ENCODE measurements at places on chromosomes 4 and X.

DNA sequence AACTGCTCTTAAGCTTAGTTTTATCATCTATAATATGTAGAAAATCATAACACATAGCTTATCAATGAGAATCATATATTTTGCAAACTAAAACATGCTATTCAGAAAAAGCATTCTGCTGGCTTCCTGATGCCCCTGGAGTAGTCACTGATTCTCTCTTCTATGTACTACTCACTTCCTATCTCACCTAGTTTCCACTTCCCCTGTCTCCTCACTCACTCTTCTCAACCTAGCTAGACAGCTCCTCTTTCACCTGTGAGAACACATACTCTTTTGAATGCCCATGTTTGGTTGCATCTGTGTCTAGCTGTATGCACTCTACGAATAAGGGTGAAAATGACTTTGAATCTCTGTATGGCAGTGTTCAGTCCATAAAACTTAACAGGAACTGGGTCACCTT, 9.3 kb downstream of the TMEM144 start:
- DNase-seq: no peak

DNA sequence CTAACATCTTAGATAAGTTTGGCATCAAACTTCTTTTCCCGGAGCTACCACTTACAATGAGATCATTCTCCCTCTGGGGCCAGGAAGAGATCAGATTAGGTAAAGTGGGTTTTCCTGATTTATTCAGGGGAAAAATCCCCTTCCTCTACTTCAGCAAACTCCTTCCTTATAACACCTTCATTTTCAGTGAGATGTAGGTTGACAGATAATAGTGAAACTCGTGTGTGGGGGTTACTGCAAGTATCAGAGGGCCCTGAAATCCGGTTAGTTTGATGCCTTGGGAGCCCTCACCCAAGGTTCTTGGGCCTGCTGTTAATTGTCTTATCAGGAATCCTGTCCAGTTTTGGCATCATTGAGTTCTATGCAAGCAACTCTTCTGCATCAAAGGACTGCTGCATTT, 10.8 kb downstream of the FTHL17 start:
- DNase-seq: no peak

DNA sequence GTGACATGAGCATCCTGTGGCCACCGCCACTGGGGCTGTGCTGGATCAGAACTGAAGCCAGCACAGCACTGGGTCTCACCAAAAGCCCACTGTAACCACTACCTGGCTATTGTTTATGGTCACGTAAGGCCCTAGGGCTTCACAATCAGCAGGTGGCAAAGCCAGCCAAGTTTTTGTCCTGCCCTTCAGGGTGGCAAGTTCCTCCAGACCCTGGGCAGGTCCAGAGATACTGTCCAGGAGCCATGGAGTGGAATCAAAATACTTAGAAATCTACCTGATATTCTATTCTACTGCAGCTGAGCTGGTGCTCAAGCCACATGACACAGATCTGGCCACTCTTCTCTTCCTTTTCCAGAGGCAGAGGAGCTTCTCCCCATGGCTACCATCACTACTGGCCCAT, 121.2 kb upstream of the CXXC4 start:
- no peak for DNase-seq

DNA sequence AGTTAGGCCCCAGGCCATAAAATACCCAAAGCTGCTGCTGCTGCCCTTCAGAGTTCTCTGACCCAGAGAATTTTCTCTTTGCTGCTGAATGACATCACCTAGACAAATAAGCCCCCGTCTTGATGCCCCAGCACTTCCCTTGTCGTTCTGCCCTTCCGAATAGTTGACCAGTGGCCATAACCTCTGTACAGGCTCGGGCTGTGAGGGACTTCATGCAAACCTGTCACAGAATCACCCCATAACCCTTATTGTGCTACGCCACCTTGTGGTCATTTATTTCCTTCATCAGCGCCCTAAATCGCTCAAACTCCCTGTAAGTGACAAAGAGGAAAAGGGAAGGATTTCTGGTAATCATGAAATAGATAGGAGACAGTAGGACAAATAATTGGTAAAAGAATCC, 18.8 kb downstream of the SPACA5 start:
- peak; percentile 10 for DNase-seq

DNA sequence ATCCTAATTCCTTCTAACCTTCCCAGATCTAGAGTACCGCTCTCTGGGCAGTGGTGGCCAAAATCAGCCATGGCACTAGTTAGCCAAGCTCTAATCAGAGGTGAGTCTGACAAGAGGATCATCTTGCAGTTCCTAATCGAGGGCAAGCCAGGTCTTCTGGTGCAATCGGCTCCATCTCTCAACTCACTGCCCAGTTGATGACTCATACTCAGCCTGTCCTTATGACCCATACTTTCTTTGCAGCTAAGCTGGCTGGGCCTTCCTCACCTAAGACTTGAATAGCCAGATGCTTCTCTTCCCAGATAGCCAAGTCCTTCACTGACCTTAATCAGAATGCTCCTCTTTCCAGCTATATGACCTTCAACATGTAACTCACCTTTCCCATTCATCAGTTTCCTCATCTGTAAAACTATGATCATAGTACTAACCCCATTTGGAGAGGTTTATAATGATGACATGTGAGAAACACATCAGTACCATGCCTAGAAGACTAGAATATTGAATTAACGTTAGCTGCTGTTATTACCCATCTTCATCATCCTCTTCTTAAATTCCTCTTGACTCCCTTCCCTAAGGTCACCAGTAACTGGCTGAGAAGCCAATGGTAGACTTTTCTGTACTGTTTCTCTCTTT, 57.1 kb downstream of the RELL1 start:
- no peak for DNase-seq

DNA sequence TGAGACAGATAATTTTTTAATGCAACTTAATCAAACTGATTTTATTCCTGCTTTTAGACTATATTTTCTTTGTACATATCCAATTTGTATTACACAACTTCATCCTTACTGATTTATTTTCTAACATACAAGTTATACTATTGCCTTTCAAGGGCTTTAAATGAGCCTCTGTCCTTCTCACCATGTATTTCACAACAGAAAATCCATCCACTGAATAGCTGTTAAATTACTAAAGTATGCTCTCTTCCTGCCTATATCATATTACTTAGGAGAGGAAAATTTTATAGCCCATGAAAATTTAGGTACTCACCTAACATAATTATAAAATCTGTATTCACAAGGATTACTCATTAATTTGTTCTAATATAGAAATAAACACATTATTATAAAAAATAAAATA, 528.6 kb downstream of the ANKRD50 start:
- no peak for DNase-seq

- no peak for DNase-seq
Measured at GRCh38 chr4:79831701-79832514, 241.1 kb downstream of the ANTXR2 start.

GRCh38 chrX:134711135-134711921, 53.1 kb upstream of the PLAC1 start:
- no peak for DNase-seq

- DNase-seq: no peak
Measured at GRCh38 chr4:39715788-39716187, 17.9 kb downstream of the UBE2K start.

GRCh38 chr4:85788604-85789003, 313.7 kb downstream of the ARHGAP24 start:
- DNase-seq: no peak

DNA sequence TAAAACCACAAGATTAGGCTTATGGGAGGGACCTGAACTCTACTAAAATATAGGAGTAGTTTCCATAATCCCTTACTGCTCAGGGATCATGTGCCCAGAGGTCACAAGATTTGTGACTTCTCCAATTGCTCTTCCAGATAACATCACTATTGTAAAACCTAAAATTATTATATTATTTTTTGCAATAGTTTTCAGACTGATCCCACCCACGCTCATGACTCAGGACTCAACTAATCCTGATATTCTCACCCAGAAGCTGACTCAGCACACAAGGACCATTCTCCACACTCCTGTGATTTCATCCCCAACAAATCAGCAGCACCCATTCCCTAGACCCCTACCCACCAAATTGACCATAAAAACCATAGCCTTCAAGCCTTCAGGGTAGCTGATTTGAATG, 24.0 kb upstream of the RPL34 start:
- no peak for DNase-seq

GRCh38 chr4:37531151-37531550, 155.0 kb downstream of the RELL1 start:
- DNase-seq: no peak

- no peak for DNase-seq
Measured at GRCh38 chrX:19204636-19205035, 82.4 kb upstream of the ADGRG2 start.

DNA sequence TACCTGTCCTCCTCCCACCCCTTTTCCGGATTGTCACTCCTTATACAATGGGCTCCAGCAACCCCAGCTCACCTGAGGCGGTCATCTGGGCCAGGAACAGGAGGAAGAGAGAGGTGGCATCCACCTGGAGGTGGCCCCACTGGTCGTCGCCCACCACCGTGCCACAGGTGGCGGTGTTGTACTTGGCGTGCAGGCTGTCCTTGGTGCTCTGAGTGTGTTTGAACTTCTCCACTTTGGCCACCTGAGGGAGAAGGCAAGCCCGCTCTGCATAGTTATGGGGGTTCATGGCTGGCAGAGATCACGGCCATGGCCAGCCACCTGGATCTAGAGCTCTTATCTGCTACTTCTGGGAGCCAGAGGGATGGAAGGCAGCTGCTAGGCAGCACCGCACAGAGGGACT, 32.9 kb downstream of the PHKA2 start:
- no peak for DNase-seq

DNA sequence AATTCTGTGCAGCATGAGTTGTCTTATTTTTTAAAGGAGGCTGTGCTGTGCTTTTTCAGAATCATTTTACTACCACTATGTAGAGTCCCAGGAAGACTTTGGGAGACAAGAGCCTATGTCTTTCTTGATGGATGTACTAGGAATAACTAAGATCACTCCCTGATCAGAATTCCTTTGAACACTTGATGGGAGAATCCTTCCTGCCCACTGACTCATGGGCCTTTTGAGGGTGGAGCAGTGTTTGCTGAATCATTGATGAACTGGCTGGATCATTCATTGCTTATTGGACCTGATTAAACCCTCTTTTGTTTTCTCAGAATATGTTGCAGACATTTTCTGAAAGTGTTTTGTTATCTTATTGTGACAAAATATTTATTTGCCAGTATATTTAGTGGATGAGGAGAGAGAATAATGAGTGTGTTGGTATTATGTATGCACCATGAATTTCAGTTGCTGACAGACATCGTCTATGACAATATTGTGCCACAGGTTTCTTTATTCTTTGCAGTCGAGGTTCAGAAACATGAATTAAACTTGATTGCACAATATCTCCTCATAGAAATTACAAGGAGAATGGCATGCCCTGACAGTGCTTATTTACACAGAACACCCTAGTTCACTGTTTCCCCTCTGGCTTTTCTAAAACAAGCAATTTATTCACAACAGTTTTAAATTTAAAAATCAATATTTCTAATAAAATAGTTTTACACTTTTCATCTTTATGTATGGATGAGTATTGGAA, 36.3 kb downstream of the POU4F2 start:
- no peak for DNase-seq

GRCh38 chr4:188992706-188993105, 853.5 kb downstream of the TRIML1 start:
- DNase-seq: no peak

GRCh38 chr4:189519186-189519585, 421.5 kb upstream of the FRG1 start:
- no peak for DNase-seq

DNA sequence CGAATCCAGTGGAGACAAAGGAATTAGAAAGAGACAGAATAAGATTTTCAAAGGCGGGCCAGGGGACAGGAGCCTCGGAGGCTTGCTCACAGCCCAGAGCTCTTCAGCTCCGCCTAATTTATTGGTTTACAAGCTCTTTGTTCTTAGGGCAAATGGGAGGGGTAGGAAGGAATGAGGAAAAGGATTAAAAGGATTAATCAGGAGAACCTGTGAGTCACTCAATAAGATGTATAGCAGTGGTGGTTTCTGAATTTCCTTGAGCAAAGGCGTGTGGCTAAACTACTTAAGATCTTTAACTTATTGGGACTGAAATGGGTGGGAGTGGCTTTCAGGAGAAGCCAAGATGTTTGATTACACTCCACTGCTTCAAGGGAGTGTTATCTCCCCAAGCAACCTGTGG, 456.0 kb upstream of the SPANXN1 start:
- DNase-seq: no peak

- DNase-seq: no peak
Measured at GRCh38 chr4:129345609-129346008, 249.7 kb downstream of the C4orf33 start.

- no peak for DNase-seq
Measured at GRCh38 chrX:2589186-2590020, 88.6 kb upstream of the DHRSX start.

GRCh38 chrX:72094894-72095293, 36.8 kb downstream of the RTL5 start:
- peak; percentile 28 for DNase-seq

GRCh38 chrX:19776753-19777152, 110.6 kb downstream of the SH3KBP1 start:
- DNase-seq: peak; percentile 27

GRCh38 chrX:22110729-22111494, 78.8 kb downstream of the PHEX start:
- DNase-seq: no peak

DNA sequence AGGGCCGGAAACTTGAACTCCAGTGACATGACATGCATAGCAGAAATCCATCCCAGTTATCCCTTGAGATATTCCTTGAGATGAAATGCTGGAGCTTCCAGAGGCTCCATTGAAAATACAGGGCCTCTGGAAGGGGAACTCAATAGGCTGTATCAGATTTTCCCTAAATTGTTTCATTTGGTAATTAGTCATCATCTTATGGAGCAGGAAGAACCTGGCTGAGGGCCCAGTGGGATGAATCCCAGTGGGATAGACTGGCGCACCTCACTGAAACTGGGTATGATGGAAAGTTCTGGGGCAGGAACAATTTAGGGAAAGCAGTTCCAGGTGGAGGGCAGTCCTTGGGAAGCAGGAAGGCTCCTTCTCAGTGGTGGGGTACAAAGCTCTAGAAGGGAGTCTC, 307.8 kb upstream of the DIPK2B start:
- no peak for DNase-seq

DNA sequence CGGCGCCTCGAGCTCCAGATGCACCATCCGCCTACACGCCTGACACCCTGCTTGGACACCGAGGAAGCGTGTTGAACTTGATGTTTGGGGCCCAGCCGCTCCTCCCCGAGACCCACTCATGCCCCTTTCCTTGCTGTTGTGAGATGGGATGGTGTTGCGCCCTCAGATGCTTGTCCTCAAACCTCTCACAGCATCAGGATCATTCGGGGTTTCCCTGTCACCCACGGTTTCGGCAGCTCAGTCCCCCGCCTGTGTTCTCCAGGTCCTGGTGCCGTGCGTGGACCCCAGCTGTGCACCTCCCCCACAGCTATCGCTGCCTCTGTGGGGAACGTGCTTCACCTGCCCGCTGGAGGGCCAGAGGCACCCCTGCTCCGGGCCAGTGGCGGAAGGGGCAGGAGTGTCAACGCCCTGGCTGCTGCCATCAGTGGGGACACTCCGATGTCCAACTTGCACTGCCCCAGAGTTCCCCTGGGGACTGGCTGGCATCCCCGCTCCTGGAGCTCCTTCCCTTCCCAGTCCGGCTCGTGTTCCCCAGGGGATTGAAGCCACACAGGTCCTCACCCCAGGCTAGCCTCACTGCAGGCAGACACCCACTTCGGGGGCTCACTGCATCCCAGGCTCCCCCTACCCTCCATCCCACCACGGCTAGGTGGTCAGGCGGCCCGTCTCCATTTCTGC, 82.3 kb upstream of the ADRA2C start:
- no peak for DNase-seq

All from stimulated activated CD4-positive, alpha-beta T cell treated with anti-CD3 and anti-CD28 coated beads, Interleukin-1b, Interleukin-23, amount 100 ng/mL, for 48 hours (primary cell).